ENCODE measurements at places on chromosomes 16 and 17.

DNA sequence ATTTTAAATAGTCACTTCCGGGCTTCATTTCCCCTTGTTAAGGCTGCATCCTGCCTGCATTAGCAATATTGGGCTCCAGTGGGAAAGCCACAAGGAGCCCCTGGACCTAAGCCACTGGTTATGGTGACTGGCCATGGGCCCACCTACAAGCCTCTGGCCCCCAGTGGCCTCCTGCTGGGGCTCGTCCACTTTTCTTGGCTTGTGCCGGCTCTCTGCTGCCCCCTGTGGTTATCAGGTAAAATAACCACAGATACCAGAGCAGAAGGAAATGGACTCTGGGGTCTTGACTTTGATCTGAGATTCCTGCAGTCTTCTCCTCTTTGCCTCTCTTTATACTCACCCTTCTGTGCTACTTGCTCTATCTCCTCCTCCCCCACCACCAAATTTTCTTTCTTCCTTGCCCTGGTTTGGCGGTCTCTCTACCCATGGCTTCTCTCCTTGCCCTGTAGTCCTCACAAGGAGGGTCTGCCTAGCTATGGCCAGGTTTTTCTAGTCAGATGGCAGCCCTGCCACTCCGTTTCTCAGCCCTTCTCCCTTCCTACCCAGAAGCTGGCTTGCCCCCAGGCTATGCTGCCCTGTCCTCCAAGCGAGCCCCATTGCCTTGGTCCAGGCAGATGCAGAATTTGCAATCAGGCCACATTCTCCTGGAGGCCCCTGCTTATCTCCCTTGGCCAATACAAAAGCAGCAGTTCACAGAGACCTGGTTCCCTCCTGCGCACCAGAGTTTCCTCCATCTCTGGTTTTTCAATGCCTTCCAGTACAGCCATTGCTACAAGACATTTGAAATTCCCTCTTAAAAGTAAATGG lies 82.9 kb upstream of the RCVRN start:
- peak; percentile 3 for DNase-seq

GRCh38 chr17:31687505-31688126 lies 171.4 kb downstream of the COPRS start:
- no peak for DNase-seq

- no peak for DNase-seq
These were observed at the start of gene FOXN1 for GRCh38 chr17:28505986-28506665. Gene FOXN1, plus strand, starts transcription at chr17:28506348. Its CDS starts 17,622 bp downstream, at chr17:28523970.

DNA sequence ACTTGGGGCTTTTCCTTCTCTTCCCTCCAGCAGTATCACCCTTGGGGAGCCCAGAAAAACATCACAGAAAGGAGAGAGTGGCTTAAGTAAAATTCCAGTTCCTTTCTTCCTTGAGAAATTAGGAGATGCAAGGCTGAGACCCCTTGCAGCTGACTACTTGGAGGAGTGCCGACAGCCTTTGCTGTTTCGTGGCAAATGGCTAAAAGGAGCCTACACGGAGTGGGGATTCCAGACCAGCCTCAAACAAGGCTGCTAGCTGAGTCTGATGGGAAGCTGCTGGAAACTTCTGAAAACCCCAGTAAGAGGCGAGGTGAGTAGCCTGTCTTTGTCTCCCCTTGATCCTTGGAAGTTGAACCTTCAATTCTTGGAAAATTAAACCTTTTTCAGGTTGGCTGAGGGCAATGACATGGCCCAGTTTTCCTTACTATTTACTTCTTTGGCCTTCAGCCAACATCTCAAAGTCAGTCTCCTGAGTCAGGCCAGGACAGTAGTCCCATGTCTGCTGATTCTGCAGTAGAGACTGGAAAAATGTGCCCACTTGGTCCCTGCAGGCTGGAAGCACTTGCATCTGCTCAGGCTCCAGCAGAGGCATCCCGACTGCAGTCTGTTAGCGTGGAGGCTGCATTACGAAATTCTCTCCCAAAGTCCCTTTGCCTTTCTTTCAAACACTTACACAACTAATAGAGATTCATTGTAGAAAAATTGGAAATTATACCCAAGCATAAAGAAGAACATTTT lies 23.4 kb downstream of the SMIM36 start:
- no peak for DNase-seq

DNA sequence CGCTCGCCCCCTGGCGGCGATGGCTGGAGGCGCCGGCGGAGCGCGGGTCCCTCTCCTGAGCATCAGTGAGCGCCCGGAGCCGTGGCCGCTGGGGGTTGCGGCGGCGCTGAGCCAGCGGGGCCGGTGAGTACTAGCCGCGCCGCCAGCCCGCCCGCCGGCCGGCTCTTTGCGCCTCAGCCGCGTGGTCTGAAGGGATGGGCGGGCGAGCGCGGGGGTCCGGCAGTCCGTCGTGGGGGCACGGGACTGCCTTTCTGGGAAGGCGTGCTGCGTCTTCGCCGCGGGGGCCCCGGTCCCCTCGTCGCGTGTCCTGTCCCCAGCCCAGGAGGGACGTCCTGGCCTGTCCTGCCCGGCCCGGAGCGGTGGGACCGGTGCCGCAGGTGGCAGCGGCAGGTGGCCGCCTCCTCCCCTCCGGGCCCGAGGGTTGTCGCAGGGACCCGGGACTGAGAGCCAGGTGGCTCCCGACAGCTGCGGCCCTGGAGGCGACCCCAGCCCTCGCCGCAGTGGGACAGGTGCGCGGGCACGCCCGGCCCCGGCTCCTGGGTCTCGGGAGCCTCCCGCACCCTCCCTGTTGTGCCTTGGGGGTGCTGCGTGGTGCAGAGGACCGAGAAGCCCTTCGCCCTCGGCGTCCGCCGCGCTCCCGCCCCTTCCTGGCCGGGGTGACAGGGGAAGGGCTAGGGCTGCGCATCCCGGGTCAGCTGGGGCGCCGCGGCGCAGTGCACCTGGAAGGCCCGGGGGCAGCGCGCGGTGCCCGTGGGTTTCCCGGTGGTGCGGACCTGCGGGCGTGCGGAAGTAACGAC lies at the start of gene SPECC1:
TSS of gene SPECC1 (plus strand) at position 58 of the 797 bp plus-strand sequence. CDS start 87,293 bp downstream, outside the sequence.
- DNase-seq = peak; percentile 72

DNA sequence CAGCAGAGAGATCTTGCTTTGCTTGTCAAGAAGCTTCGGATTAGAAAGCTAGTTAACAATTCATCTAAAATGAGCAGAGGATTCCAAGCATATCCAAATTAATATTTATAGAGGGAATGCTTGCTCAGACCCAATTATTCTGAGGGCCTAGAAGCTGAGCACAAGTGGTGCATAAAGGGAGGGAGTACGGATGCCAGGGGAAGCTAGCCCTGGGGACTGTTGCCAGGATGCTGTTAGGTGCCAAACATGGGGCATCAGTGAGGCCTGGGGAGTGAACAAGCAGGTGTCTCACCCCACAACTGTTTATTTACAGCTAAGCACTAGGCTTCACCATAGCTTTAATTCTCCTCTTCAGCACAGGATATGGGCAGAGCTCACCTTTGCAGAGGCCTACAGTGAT lies 684.1 kb upstream of the C16orf82 start:
- DNase-seq = no peak

DNA sequence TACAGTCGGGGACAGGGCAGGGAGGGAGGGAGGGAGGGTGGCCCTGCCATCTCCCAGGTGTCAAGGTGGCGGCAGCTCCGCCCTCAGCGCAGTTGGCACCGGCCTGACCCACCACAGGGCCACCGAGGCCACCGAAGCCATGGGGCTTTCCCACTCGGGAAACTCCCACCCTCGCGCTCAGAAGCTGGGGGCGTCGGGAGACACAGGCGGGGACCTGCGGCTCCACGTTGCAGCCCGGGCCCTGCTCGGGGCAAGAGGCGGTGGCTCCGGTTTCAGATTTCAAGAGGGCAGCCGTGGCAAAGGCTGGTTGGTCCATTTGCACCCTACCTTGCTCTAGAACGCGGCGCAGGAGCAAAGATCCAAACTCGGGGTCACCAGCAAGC lies 544 bp downstream of the CYB561 start:
- no peak for DNase-seq

DNA sequence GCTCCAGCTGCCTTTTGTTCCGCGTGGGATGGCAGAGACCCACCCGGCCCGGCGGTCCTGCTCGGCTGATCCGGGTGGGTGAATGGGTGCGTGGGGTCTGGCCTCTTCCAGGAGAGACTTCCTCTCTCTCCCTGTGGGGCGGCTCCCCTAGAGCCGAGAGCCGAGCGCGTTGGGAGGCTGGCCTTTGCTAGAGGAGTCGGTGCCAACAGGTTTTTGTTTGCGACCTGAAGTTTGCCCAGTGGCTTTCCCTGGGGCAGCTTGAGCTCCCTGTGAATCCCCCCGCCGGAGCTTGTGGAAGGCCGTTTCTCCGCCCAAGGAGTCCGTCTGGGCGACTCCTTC lies 970 bp downstream of the EPN2 start:
- peak; percentile 58 for DNase-seq

- no peak for DNase-seq
These were observed 91.7 kb downstream of the CLEC16A start for GRCh38 chr16:11036040-11036439.

DNA sequence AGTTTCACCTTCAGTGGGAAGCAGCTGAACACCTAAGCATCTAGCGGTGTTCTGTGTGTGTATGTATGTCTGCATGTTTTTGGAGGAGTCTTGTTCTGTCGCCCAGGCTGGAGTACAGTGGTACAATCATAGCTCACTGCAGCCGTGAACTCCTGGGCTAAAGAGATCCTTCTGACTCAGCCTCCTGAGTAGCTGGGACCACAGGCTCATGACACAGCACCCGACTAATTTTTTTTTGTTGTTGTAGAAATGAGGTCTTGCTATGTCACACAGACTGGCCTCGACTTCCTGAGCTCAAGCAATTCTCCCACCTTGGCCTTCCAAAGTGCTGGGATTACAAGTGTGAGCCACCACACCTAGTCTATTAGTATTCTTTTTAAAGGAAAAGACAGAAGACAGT lies 30.2 kb upstream of the FAAP100 start:
- DNase-seq = no peak

DNA sequence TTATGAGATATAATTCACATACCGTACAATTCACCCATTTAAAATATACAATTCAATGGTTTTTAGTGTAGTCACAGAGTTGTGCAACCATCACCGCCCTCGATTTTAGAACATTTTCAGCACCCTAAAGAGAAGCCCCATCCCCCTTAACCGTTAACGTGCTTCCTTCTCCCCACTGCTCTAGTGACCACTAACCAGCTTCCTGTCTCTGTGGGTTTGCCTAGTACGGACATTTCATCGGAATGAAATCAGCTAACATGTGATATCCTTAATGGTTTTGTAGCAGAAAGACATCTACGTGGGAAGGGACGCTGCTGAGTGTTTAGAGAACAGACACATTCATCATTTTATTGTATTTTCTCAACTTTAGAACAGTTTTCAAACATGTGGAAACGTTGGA lies 80.8 kb upstream of the HSBP1 start:
- no peak for DNase-seq

DNA sequence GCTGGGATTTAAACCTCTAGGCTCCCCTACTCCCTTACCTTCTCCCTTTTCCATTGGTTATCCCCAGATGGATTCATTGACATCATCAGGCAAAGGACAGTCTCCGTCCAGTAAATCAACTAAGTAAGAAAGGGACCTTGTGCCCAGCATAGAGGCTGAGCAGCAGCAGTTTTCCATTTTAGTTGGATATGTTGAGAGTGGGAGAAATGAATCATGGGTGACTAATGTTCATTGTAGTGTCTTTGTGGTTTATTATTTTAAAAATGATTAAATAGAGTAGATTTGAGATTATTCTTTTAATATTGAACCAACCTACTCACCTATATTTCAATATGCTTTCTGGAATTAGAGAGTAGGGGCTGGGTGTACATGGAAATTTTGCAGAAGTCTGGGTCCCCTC lies 99.4 kb upstream of the CACNG3 start:
- DNase-seq = no peak

DNA sequence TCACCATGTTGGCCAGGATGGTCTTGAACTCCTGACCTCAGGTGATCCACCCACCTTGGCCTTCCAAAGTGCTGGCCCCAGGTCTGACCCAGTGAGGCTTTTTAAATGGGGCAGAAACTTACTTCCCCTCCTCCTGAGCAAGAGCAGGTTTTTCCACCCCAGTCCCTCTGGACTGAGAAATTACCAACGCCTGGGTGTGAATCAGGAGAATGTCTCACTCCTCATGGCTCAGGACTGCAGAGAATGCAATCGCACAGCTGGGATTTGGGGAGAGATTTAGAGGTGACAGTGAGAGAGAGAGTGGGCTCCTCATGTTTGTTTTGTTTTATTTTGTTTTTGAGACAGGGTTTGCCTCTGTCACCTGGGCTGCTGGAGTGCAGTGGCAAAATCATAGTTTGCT lies 203.6 kb downstream of the RAB11FIP4 start:
- no peak for DNase-seq

- no peak for DNase-seq
These were observed 154.7 kb downstream of the PRKCB start for GRCh38 chr16:23990507-23990906.

GRCh38 chr16:85959686-85960085 lies 60.7 kb downstream of the IRF8 start:
- no peak for DNase-seq

DNA sequence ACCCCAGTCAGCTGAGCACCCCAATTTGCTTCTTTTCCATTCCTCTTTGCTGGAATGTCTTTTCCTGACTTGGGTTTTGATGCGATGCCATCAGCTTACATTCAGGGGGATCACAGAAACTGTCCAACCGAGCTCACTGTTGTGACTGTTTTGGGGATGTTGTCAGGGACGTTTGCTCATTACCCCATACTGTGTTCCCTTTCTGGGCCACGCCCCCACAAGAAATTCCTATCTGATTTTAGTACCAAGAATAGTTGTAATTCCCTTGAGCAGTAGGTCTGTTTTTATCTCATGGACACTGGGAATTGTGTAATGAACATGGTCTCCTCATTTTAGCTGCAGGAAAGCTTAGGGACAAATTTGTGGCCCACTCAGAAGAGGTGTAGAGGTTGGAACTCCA lies 2.6 kb upstream of the NTN1 start:
- DNase-seq = no peak

DNA sequence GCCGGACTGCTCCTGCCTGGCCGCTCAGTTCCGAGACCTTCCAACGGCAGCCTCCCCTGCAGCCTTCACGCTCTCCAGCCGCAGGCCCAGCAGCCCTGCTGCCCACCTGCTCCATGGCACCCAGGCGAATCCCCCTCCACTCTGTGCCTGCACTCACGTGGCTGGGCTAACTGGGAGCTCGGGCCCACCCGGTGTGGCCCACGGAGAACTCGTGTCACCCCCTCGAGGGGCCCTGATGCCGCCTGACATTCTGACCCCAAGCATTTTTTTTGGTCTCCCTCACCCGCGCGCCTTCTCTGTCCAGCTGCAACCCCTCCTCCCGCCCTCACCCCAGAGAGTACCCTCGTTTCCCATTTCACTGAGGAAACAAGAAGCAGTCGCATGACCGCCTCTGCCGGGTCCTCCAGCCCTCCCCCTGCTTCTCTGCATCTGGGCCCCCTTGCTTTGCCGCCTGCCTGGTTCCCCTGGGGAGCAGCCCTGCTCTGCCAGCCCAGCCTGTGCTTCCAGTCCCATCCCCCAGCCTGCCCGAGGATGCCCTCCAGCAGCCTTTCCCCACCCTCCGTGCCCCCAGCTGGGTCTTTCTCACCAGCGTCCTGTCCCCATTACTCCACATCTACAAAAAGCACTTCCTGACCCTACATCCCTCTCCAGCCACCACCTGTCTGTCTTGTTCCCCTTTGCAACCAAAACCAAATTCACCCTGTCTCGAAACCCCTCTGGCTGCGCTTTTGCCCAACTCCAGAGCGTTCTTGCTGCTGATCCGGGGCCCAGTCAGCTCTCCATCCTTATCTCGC lies 146.4 kb upstream of the CHMP6 start:
- DNase-seq = no peak

All from HAP-1 (cell line).